Effector memory CD8-positive, alpha-beta T cell (primary cell): ENCODE measurements at places on chromosomes 2 and 18.

GRCh38 chr2:60535685-60536312 lies 17.7 kb downstream of the BCL11A start:
- DNase-seq, result no peak

GRCh38 chr2:236375973-236376476 lies 111.8 kb upstream of the ASB18 start:
- no peak for DNase-seq

GRCh38 chr2:176650104-176650837 lies 381.0 kb downstream of the MTX2 start:
- DNase-seq, result no peak

- no peak for DNase-seq
Observed at GRCh38 chr2:224060783-224061482, 21.8 kb upstream of the SERPINE2 start.

DNA sequence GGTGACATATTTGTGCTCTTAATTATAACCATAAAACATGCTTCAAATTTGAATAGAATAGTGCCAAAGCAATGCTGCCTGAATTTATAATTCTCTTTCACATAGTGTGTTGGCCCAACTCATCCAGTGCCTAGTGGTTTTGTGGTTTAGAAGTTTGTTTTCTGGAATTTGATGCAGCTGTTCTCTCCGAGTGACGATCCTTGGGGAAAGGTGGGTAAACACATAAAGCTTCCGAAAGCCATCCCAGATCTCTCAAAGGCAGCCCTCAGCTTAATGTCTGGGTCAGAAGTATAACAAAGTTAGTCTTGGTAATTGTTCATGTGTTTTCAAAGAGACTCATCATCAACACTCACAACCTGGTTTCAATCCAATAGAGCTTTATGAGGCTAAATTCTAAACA lies 235.6 kb upstream of the CDH2 start:
- DNase-seq, result no peak
